ENCODE measurements at places on chromosomes 1 and 21.

GRCh38 chr1:208211921-208212843, 32.0 kb downstream of the PLXNA2 start:
- DNase-seq: no peak

DNA sequence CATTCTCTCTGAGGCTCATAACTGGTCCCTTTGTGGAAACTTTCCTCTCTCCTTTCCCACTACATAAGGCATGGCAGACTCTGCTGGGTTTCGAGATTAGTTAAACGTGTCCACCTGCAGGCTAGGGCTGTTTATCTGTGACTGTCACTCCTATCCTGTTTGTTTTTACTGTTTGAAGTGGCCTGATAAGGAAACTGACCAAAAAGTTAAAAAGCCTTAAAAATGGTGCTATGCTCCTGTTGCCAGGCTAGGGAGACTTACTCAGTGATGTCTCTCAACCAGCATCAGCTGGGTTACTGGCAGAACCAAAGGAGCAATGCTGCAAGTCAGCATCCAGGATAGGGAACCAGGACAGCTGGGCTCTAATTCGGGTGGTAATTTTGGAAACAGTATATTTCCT, 3.9 kb downstream of the PIGV start:
- no peak for DNase-seq

DNA sequence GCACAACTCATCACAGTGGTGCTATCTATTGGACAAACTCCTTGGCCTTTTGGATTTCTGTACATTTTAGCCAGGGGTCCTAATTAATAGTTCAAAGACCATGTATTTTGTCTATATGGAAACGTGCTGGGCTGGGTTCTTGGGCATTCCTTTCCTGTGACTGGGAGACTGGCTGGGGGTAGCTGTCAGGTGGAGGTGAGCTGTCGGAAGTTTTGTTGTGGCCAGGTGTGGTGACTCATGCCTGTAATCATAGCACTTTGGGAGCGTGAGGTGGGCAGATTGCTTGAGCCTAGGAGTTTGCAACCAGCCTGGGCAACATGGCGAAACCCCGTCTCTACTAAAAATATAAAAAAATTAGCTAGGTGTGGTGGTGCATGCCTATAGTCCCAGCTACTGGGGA, 392.4 kb downstream of the RPS6KC1 start:
- DNase-seq: no peak

GRCh38 chr1:228955691-228956090, 220.4 kb downstream of the RHOU start:
- no peak for DNase-seq

DNA sequence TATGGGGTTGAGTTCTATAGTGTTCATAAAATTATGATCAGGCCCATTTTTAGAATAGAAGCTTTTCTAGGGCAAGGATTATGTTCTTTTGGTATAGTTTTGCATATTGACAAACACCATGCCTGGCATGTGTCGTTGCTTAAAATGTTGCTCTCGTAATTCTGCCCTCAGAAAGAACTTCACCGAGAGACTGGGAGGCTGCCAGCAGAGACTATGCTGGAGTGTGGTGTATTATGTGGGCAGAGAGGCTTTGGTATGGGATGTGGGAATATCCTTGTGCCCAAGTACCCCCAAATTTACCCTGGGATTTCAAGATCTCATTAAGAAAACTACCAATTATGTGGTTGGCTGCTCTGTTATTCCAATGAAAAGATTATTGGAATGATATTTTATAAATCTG, 27.9 kb downstream of the PGM1 start:
- no peak for DNase-seq

- no peak for DNase-seq
These were observed 64.4 kb upstream of the RPL11 start for GRCh38 chr1:23627069-23627735.

DNA sequence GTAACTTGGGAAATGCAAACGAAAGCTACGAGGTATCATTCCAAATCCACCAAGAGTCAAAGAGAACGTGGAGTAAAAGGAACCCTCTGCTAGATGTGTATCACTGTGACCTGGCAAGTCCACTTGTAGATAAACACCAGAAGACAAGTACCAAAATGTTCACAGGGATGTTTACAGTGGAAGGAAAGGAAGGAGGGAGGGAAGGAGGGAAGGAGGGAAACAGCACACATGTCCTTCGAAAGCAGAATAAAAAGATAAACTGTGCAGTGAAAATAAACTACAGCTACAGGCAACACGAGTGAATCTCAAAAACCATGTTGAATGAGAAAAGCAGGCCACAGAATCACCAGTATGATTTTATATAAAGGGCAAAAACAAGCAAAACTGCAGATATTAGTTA, 59.9 kb downstream of the TP53BP2 start:
- no peak for DNase-seq

- no peak for DNase-seq
These were observed 247.5 kb downstream of the USH2A start for GRCh38 chr1:216175714-216176113.

GRCh38 chr1:53371121-53371666, 43.3 kb upstream of the LRP8 start:
- no peak for DNase-seq

- DNase-seq: no peak
These were observed 1.3 kb downstream of the BCAN start for GRCh38 chr1:156643049-156643777.

- DNase-seq: no peak
These were observed 30.5 kb downstream of the KRTAP10-1 start for GRCh38 chr21:44509539-44509938.

GRCh38 chr1:230825761-230826160, 42.6 kb downstream of the C1orf198 start:
- no peak for DNase-seq

- no peak for DNase-seq
These were observed 145.4 kb downstream of the PTGER3 start for GRCh38 chr1:70902211-70902610.

DNA sequence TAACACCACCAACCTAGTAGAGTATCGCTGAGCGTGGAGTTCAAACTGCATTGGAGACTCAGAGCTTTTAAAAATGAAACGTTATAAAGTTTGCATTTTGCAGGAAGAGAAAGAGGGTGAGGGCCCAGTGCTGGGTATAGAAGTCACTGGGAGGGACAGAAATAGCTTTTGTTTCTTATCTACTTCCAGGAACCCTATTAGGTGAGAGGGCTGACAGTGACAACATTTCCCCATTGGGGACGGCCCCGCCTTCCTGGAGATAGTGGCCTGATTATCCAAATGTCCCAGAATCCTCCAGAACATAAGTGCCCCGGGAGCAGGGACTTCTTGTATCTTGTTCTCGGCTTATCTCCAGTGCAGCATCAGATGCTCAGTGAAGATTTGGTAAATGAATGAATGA, 574.9 kb downstream of the PTPRU start:
- DNase-seq: no peak

DNA sequence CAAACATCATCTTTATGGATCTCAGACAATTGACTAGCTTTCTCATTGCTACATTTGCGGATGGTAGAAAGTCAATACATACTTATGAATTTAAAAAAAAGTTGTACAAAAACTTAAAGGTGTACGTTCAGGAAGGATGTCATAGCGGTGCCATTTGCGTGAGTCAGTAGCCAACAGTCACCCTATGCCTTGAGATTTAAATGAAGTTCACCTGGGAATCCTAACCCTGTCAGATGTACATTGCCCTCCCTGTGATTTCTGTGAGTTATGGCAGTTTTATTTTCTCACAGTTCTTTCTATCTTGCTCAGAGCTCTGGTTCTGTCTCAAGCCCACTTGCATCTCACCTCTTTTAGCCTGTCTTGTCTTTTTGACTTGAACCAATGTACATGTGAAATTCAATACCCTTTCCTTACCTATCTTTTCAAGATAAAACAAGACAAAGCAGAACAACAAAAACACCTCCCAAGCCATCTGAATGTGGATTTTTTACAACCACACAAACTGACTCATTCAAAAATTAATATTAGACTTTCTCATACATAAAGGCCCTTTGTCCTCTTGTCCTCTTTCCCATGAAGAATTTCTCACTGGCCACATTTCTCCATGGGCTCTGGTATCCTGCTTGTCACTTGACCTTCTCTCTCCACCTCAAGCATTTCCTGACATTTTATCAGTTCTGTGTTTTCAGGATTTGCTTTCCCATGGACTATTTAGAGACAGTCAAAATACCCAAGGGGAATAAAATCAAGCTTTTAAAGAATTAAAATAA, 25.3 kb upstream of the ZNF697 start:
- no peak for DNase-seq

GRCh38 chr1:8439015-8439702, 121.2 kb downstream of the SLC45A1 start:
- DNase-seq: no peak

GRCh38 chr1:208141610-208142192, 102.5 kb downstream of the PLXNA2 start:
- no peak for DNase-seq

GRCh38 chr1:106249365-106249764, 807.1 kb upstream of the PRMT6 start:
- DNase-seq: no peak

DNA sequence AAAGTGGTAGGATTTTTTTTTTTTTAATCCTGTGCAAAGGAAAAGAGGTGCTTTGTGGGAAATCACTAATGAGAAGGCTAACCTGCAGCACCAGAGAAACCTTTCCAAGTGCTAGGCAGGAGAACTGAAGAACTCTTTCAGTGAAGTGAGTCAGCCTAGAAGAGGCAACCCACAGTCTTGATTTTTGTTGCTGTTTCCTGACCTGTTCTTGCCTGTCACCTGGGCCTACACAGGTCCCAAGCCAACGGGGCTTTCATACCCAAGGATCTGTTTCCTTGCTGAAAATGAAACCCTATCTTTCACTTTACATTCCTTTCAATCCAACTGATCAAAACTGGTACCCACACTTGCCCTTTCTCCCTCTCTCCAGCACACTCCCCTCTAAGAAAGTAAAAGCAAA, 7.1 kb upstream of the IKBKE start:
- DNase-seq: no peak

- no peak for DNase-seq
These were observed 96.2 kb downstream of the LAMC2 start for GRCh38 chr1:183282101-183282855.

- DNase-seq: no peak
These were observed 13.2 kb downstream of the TMEM240 start for GRCh38 chr1:1527092-1527816.
